HT1080 (cell line): ENCODE measurements at places on chromosomes 7 and 10. TPM values are rescaled to one million over a fixed set of nuclear protein-coding genes. Genes with fewer than 3 reads are reported as not detected.

TMEM72 gene
- total RNA-seq, result not detected in 2 replicates

VENTX gene
- 0.03 and 0.13 TPM in 2 replicates for total RNA-seq

RBP3 gene
- total RNA-seq, result not detected in 2 replicates

NEBL gene
- total RNA-seq, result 0.17 and 0.42 TPM in 2 replicates

ZPBP gene
- not detected in 2 replicates for total RNA-seq

PNLIPRP2 gene
- not detected in 2 replicates for total RNA-seq

SPACDR gene
- total RNA-seq, result 0.85 TPM in 1 of 2 replicates, not detected in the other

CCDC172 gene
- total RNA-seq, result not detected in 2 replicates

HOXA10 gene
- 22.7 and 29.3 TPM in 2 replicates for total RNA-seq

PKD1L1 gene
- total RNA-seq, result 0.55 TPM in 1 of 2 replicates, not detected in the other

NYAP1 gene
- total RNA-seq, result 0.10 and 0.20 TPM in 2 replicates

PDE6C gene
- not detected in 2 replicates for total RNA-seq

CCL26 gene
- total RNA-seq, result not detected in 2 replicates

ADK gene
- 59.2 and 65.2 TPM in 2 replicates for total RNA-seq
